ENCODE measurements at places on chromosomes 5 and 9. TPM values are rescaled to one million over a fixed set of nuclear protein-coding genes. Genes with fewer than 3 reads are reported as not detected.
A peak's percentile ranks its signal among the peaks of the same experiment; 100 is the strongest.

Gene NOXA1
- total RNA-seq = 10.0 TPM

Gene RPS23
- total RNA-seq = 1,256 TPM

Gene GCNT1
- total RNA-seq = 3.7 TPM

Gene PCAT7
- total RNA-seq = 0.23 TPM

Gene EGR1
- total RNA-seq = 16.1 TPM

Gene EIF4E1B
- total RNA-seq = not detected

Gene GARIN3
- total RNA-seq = not detected

Gene PCDHB2
- 0.90 TPM for total RNA-seq

Gene ARL14EPL
- not detected for total RNA-seq

DNA sequence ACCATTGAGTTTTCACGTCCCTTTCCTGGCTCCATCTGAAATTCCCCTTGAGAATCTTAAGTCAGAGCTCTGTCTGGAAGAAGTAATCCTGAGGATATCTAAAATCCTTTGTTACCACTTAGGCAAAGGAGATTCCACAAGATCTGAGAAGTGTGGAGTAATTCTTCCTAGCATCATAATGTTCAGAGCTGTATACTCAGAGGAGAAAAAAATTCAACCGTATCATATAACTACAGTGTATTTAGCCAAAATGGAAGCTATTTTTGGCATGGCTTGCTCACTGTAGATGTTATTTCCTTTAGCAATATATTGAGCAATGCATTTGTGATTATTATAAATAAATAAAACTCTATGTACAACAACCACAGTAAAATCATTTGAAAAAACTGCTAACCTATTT is 1858.4 kb downstream of the EFNA5 start:
- no peak for DNase-seq
- H3K27ac ChIP-seq = no peak overlapping the region
- no peaks in the 10 kb centered on the region for H3K4me1 ChIP-seq
- no peaks in the 10 kb centered on the region for H3K36me3 ChIP-seq
- no peak overlapping the region for H3K4me3 ChIP-seq

- H3K36me3 ChIP-seq = no peaks in the 10 kb centered on the region
- H3K4me3 ChIP-seq = no peak overlapping the region
- DNase-seq = peak; percentile 63
- H3K27me3 ChIP-seq = no peaks in the 10 kb centered on the region
Measured at GRCh38 chr9:36154331-36154952, 14.7 kb upstream of the CCIN start.

- H3K4me1 ChIP-seq = no peaks in the 10 kb centered on the region
- no peaks in the 10 kb centered on the region for H3K27me3 ChIP-seq
- H3K4me3 ChIP-seq = no peak overlapping the region
Measured at GRCh38 chr9:16651446-16651964, 219.0 kb downstream of the BNC2 start.

DNA sequence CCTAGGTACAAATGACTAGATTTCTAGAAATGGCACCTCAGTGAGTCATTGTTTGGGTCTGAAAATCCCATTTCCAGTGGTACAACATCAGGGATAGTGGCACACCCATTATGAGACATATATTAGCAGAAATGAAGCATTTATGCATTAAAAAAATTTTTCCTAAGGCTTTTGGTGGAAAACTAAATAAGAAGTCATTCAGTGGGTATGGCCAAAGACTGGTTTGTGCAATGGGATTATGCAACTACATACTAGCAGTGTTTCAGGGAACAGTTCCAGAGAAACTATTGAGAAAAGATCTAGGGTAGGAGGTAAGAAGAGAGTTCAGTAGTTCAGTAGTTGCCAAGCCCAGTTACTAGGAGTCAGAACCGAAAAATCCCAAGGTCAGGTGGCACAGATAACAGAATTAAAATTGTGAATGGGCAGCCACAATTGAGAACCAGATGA is 106.5 kb upstream of the HAPLN1 start:
- DNase-seq = no peak
- H3K4me1 ChIP-seq = no peaks in the 10 kb centered on the region

DNA sequence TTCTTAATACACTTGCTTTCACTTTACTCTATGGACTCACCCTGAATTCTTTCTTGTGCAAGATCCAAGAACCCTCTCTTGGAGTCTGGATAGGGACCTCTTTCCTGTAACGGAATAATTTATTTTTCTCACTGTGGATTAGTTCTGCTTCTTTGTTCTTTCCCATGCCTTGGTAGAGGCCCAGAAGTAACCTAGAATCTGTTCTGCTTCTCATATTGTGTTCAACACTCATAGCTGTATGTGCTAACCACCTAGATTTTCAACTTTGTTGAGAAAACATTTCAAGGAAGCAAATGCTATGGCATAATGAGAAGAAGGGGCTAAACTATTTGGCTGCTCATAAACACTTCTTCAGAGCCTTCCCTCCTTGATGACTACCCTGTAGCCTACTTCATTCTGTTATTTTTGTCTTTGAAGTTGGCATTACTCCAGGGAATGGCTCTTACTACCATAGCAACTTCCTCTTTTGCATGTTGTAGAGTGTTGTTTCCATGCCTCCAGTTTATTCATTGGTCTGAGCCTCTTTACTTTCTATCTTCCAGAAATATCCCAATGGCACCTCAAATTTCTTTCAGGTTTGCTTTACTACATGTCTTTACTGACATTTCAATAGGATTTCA is 74.3 kb downstream of the KIAA0825 start:
- H3K27me3 ChIP-seq = no peaks in the 10 kb centered on the region
- no peak for DNase-seq
- no peak overlapping the region for H3K4me3 ChIP-seq
- H3K4me1 ChIP-seq = peaks cover 4% of the 10 kb centered on the region
- no peaks in the 10 kb centered on the region for H3K36me3 ChIP-seq

DNA sequence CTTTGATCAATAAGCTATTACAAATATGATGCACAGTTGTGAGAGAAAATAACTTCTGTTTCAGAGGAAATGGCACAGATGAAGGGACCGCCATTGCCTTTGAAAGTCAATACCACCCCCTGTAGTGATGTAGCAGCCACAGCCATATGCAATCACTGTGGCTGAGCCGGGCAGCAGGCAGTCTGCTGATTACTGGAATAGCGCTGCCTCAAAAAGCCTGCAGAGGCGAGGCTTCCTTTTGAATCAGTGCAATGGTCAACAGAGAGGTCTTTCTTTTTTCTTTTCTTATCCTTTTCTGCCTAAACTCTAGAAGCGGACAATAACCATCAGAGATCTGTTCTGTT is 265.1 kb upstream of the TAS2R1 start:
- no peaks in the 10 kb centered on the region for H3K27me3 ChIP-seq
- H3K27ac ChIP-seq = no peak overlapping the region
- no peak for DNase-seq
- H3K4me1 ChIP-seq = no peaks in the 10 kb centered on the region

DNA sequence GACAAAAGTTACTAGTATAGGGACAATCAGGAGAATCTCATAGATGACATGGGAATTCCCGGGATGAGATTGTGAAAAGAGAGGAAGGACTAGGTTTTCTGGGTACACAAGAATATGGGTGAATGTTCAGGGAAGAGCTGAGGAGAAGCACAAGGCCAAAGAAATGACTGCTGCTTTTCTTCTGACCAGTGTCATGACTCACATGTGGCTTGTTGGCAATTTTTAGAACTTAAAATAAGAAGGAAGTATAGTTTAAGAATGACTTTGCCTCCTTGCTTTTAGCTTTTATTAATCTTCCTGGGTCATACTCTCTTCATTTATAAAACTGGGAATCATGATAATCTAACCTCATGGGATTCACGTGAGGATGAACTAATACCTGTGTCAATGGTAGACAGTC is 652.4 kb upstream of the MEF2C start:
- no peaks in the 10 kb centered on the region for H3K27me3 ChIP-seq
- H3K4me3 ChIP-seq = no peak overlapping the region
- no peak overlapping the region for H3K27ac ChIP-seq
- H3K4me1 ChIP-seq = no peaks in the 10 kb centered on the region
- H3K36me3 ChIP-seq = no peaks in the 10 kb centered on the region

Measured in adrenal gland (tissue), 19 donors.